ENCODE measurements at places on chromosomes 11 and 22. TPM values are rescaled to one million over a fixed set of nuclear protein-coding genes. Genes with fewer than 3 reads are reported as not detected.

BBS1 gene
- polyA plus RNA-seq, result 33.8 TPM

DNA sequence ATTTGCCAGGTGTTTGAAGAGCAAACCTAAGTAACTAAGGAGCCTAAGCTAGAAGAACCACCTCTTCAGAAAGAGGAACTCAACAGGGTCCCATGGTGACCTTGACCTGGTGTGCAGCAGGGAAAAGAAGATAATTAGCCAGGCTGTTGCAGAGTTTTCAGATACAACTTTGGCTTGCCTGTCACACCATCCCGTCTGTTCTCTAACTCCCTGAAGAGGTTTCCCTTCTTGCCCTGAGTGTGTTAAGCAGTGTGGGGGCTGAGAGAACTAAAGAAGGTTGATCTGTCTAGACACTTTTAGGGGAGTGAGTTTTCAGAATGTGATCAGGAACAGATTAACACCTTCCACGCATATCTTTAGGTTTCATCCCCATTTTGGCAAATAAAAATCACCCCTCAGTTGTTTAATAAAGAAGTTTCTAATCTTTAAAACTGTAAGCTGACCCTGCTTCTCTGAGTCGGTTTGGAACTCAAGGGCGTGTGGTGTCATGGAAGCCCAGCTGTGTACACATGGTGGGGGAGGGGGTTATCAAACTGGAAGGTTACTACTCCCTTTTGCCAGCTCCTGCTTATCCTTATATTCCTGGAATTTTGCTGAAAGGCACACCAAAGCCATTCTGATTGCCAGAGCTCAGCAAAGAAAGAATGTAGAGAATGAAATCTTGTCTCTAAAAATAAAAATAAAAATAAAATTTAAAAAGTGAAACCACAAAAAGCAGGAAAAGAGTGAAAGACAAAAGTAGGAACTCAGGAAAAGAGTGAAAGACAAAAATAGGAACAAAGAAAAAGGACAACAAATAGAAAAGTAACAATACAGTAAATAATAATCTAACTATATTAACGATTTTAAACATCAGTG lies 70.2 kb downstream of the DBX1 start:
- DNase-seq, result peak; percentile 62

OR52I2 gene
- polyA plus RNA-seq, result not detected

DNA sequence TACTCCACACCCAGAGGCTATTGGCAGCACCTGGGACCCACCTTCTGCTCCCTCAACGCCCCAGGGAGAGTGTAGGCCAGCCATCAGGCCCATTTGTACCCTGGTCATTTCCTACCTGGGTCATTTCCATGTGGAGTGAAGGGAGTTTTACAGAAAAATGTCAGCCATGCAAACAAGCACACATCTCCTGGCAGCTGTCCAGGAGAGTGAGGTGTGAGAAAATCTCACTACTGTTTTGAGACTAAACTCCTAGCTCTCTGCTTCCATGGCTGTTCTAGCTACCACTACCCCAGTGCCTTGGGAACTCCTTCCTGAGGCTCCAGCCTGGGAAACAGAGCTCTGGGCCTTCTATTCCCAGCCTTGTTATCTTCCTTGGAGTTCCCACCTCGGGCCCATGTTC lies 2.8 kb upstream of the TMPRSS13 start:
- DNase-seq, result peak; percentile 45

DNA sequence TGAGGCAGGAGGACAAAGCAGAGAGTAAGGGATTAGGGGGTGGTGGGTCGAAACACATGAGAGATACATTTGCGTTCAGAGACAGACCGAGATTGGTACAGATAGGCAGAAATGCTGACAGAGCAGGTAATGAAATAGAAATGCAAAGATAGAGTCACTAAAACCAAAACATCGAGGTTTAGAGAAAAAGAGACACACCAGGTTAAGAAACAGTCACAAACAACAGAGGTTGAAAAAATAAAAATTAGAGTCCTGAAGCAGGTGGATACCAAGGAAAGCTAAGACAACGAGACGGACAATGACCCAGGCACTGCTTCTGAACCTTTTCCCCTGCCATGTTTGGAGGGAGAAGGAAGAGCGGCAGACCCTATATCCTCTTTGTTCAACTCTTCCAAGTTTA lies 1.2 kb upstream of the MAPK1 start:
- DNase-seq, result no peak

GRCh38 chr22:47049078-47049624 lies 286.7 kb downstream of the TBC1D22A start:
- no peak for DNase-seq

OSBPL5 gene
- 23.3 TPM for polyA plus RNA-seq

DNA sequence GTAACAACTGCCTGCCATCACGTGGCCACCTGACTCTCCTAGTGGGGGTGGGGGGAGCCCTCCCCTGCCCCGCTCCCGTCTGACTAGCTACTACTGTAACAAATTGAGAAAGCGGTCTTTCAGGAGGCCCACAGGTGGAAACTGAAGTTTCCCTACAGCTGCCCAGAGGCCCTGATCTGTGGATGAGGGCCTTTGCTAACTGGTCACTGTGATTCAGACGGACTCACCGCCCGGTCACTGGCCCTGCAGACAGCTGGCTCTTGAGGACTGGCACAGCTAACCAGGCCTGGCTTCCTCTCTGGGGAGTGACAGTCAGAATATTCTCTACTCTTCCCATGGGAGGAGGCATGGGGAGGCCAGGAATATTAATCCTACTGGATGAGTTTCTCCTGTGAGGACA lies 116.8 kb downstream of the ARHGAP8 start:
- no peak for DNase-seq

MUC2 gene
- polyA plus RNA-seq, result 0.02 TPM

CDKN1C gene
- polyA plus RNA-seq, result 142 TPM

DNA sequence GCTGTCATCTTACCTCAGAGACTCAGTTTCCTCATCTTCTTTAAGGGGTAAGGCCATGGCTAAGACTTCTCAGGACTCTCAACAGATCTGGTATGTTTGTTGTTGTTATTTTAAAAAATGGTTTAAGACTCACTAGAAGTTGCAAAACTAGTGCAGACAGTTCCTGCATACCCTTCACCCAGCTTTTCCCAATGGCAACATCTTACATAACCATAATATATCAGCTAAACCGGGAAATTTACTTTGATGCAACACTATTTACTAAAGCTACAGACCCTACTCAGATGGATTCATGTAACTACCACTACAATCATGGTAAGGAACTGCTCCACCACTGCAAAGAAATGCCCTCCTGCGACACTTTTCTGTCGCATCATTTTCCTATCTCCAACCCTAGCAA lies 20.4 kb downstream of the LGR4 start:
- no peak for DNase-seq

GRCh38 chr11:106770489-106771085 lies 247.7 kb downstream of the GUCY1A2 start:
- DNase-seq, result no peak

DNA sequence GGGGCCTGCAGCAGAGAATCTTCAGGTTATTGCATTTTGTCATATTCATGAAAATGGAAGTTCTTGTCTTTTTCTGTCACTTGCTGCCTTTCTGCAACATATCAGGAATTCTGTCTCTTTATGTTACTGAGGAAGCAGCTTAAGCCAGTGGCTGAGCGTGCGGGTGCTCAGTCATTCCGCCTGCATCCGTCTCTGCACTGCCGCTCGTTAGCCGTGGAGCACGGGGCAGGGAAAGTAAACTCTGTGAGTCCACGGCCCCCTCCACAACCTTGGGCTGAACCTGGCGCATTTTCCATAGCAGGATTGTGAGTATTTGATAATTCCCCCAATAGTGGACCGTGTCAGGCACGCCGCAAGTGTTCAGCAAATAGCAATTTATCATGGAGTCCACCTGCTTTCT lies 1007.7 kb downstream of the BRD1 start:
- DNase-seq, result no peak

GRCh38 chr11:68049509-68050370 lies 10.9 kb downstream of the TCIRG1 start:
- DNase-seq, result peak; percentile 27

DNA sequence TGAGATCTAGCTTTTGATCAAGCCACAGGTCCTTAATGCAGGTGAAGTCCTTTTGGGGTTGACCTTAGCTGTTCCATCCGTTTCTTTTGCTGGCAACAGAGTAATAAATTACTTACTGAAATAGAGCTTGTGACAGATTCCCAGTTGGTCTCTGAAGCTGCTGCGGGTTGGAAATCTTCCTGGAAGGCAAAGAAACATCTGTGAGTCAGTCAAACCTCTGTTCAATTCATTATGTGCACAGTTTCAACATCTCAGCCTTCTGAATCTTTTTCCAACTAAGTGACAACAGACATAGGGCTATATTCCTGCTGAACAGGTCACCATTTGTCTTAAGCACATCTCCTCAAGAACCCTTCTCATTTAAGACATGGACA lies 88.9 kb upstream of the DDI1 start:
- DNase-seq, result no peak

GRCh38 chr11:124101737-124102136 lies 13.5 kb upstream of the VWA5A start:
- DNase-seq, result no peak

GRCh38 chr11:43278193-43278956 lies 33.4 kb upstream of the API5 start:
- DNase-seq, result no peak

TRIM34 gene
- 7.2 TPM for polyA plus RNA-seq

GRCh38 chr11:6646576-6646917 lies 9.1 kb downstream of the DCHS1 start:
- DNase-seq, result peak; percentile 40

DNA sequence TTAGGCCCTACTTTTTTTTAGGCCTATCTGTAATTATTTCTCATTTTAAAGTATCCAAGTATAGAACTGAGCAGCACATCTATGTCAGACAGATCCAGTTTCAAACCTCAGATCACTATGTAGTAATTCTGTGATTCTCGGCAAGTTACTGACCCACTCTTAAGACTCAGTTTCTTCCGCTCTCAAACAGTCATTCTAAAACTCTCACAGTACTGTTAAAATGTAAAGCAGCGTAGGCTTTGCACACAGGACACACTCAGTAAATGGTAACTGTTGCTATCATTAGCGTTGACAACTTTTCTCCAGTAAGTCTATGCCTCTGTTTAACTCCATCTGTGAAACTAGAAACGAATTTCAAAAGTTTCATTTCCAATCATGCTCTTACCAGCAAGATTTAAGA lies 277.1 kb downstream of the TTC28 start:
- no peak for DNase-seq

- DNase-seq, result peak; percentile 57
These were observed 495 bp downstream of the HYOU1 start for GRCh38 chr11:119056421-119056999.

DNA sequence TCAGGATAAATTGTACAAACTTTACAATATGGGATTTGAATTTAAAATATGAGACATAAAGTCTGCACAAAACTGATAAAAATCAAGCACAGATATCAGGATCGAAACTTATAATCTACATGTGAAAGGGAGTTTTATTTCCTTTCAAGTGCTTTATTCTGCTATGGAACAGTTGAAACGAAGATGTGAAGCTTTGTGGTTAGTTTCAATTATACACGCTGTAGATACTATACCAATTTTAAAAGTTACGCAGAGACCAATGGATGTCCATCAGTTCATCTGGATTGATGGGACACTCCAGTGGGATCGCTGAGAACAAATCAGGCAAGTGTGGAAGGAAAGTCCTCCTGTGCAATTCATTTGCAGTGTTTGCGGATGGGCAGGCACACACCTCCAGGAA lies 34.5 kb upstream of the CAT start:
- no peak for DNase-seq

DNA sequence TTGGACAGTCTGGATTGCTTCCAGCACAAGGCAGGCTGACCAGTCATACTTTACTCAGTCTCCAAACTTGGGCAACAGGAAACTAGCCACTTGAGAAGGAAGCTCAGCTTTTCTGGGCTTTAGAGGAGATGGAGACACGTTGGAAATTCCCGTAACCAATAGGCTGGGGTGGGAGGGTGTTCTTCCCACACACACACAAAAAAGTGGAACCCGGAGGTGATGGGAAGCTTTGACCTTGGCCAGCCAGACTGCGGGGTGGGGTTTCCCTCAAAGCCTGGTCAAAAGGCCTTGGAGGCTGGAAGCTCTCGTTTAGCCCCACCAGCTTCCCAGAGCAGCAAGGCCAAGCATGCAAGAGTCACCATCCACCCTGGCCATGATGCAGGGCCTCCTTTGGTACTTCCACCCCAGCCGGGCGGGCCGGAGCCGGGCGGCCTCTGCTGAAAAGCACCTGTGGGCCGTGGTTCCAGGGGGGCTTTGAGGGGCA lies 126.2 kb downstream of the BCR start:
- DNase-seq, result peak; percentile 32

- DNase-seq, result no peak
These were observed 8.2 kb upstream of the LAYN start for GRCh38 chr11:111532365-111532709.

GRCh38 chr22:47966316-47966715 lies 1203.9 kb downstream of the TBC1D22A start:
- DNase-seq, result no peak

DNA sequence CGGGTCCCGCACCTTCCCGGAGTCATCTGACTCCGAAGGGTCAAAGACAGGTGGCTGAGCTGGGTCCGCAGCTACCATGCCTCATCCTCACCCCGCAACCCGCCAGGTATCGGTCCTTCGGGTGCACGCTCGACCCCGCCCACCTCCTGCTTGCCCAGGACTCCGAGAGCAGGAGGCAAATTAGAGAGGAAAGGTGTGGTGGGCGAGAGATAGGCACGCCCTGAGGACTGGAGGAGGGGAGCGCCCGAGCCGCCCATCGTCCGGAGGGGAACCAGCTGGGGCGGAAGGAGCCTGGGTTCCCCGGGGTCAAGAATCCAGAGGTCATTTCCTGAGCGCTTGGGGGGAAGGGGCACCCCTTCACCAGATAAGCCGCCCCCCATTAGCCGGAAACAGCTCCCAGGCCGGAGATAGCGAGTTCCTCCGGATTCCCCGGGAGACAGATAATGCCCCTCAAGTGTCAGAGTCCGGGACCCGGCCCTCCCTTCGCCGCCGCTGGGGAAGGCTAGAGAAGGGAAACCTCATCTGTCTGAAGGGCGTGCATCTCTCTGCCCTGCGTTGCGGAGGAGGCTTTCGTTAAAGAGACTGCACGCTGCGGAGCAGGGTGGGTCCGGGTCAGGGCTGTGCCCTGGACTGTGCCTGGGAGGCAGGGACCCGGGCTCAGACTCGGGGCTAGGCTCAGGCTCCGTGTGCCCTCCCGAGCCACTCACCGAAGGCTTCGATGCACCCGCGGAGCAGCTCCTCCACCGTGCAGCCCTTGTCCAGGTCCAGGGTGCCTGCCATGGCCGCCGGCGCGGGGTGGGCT lies 1.7 kb downstream of the RASGRP2 start:
- no peak for DNase-seq

LRRC74B gene
- polyA plus RNA-seq, result 0.02 TPM

DNA sequence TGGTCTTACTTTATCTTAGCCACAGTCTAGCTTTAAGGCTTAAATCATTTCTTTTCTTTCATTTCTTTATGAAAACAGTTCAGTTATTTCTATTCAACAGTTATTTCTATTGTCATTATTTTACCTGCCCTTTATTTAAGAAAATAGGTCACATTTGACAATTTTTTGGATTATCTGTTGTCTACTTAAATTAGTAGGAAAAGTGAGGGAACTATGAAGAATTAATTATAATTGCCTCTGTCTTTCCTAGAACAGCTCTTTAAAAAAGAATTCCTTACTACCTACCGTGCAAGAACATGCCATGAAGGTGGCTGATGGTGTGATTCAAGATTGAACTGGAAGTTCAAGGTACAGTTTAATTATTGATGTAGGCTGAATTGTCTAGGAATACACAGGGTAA lies at the start of gene OR4C6:
Gene OR4C6, plus strand, starts transcription at position 301 of the 400 bp plus-strand sequence. CDS start 2,966 bp downstream, outside the sequence.
- DNase-seq, result no peak
